ENCODE measurements at places on chromosomes 5 and 9. TPM values are rescaled to one million over a fixed set of nuclear protein-coding genes. Genes with fewer than 3 reads are reported as not detected.

The ZBTB34 gene
- polyA plus RNA-seq = 11.0 TPM

- no peak for DNase-seq
Measured at GRCh38 chr9:85892401-85892800, 48.5 kb upstream of the NAA35 start.

DNA sequence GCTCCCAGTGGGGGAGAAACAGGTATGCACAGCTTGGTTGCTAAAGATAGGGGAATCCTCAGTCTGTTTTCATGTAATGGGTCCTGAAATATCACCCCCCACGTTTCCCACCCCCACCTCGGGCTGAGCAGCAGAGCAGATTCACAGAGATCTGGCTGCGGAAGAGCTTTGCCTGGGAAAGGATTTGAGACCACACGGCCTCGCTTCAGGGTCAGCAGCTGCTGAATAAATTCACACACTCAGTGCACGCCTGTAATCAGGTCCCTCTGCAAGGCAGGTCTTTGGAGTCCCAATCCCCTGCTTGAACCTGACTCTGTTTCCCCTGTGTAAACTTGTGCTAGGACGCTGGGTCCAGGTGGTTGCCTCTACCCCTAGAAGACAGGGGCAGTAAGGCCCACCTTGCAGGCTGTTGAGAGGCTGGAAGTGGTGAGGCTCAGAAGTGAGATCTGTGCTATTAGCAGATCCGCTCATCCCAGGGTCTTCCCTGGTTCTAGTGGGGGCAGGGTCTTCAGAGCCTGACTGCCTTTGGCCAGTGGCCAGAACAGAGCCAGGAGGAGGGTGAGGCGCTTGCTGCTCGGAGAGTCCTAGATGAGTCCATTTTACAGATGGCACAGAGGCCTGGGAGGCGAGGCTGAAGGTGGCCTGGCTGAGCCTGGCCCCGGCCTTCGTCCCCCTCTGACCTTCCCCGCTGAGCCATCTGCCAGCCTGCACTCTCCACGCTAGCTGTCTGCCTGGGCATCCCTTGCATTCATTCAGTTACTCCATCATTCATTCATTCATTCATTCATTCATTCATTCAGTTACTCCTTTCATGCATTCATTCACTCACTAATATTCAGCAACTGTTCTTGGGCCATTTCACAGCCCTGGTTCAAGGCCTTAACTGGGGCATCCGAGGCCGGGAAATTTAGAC, 16.7 kb upstream of the NEURL1B start:
- no peak for DNase-seq

- DNase-seq = no peak
Measured at GRCh38 chr5:86977190-86977589, 290.5 kb upstream of the RASA1 start.

DNA sequence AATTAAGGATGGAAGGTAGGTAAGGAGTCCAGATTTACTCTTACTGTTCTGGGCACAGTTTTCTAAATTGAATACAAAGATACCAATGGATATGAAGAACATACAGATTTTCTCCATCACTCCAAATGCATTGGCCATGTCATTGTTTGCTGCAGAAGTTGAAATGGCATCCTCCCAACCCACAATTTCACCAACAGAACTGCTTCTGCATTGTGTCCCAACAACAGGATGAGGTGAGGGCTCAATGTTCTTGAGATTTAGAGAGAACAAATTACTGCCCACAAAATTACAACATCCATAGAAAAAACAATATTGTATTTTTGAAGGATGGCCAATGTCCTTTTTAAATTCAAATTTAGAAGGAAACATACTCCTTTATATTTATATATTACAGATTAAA, 88.9 kb downstream of the NUDT12 start:
- DNase-seq = no peak

The ZNG1A gene
- 63.0 TPM for polyA plus RNA-seq

The DNAJC25 gene
- polyA plus RNA-seq = 7.8 TPM

The RFESD gene
- polyA plus RNA-seq = 3.6 TPM

The WNK2 gene
- 17.2 TPM for polyA plus RNA-seq

The TSSK1B gene
- polyA plus RNA-seq = not detected

DNA sequence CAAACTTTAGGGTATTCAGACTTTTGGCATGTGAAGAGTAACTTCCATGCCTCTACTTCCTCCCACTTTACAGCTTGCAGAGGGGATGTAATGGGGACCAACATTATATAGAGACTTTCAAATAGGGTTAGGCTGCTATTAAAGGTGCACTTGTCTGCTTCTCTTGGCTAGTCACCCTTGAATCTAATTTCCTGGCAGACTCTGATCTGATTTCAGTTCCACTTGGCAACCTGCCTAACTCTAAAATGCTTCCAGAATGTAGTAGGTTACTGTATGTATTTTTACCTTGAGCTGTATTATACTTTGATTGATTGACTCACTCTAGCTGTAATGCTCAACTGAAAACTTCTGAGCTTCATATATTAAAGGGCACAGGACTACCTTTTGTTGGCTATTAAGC, 693.4 kb downstream of the KCTD16 start:
- DNase-seq = no peak

The DOK3 gene
- polyA plus RNA-seq = 9.8 TPM

- no peak for DNase-seq
Measured at GRCh38 chr5:29697785-29698414, 1495.6 kb upstream of the CDH6 start.

GRCh38 chr9:76176171-76176570, 218.1 kb downstream of the RFK start:
- peak; percentile 19 for DNase-seq

DNA sequence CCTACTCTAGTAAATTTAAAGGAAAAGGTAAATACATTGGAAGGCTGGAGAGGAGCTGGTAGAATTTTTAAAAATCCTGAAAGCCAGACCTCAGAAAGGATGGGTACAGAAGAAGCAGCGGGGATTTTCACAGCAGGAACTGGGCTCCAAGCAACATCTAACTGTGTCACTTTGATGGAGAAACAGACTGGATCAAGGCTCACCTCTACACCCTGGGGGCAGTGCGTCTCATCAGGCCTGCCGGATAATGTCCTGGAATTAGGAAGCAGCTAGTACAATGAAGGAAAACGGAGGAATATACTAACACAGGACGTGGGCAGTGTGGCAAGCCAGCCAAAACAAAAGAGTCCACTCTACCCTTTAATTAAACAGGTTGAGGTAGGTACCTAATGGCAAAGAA, 463.6 kb downstream of the TAF11L14 start:
- no peak for DNase-seq

The PARP8 gene
- 13.2 TPM for polyA plus RNA-seq

- no peak for DNase-seq
Measured at GRCh38 chr5:77066184-77066583, 20.9 kb downstream of the ZBED3 start.

DNA sequence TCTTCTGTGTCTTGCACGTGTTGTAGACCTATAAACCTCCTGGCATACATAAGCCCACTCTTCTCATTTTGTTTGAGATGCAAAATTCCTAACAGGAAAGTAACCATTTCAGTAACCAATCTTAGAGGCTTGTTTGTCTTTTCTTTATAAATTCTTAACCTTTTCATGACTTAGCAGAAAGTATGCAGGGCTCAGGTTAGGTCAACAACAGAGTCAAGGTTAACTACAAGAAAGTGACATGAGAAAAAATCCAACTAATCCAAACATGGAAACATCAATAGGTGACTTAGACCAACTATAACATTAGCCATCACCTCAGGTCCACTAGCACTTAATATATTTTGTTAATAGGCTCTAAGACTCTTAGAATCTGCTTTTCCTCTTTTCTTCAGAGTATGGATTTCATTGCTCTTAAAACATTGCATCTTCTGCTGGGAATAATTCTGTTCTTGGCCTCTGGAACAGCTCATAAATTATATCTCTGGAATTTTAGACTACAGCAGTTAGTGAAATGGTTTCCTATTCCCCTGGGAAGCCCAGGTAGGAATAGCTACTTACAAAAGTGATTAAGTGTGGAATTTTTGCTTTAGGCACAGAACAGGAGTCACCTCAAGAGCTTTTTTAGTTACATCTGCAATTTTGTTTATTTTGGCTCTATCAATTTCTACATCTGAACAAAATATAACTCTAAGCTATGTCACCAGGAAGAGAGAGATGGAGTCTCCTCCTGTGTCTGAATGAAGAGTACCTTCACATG, 155.3 kb upstream of the ANKRD55 start:
- no peak for DNase-seq

The BHMT gene
- polyA plus RNA-seq = not detected

DNA sequence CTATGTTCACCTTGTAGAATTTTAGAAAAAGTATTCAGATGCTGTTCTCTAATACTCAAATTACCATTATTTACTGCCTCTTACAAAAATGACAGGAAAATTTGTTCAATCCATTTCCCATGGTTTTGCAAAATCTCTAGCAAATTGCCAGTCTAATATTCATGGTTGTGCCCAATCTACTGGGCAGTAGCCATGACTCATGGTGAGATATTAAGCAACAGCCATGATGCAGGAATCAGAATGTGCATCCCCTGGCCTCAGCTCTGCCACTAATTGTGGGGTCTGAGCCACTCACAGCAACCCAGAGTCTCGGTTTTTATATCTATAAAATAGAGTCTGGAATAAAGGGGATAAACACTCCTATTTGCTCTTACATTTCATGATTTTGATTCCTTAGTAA, 353.6 kb downstream of the DEPDC1B start:
- DNase-seq = no peak

The FREM1 gene
- 20.2 TPM for polyA plus RNA-seq

DNA sequence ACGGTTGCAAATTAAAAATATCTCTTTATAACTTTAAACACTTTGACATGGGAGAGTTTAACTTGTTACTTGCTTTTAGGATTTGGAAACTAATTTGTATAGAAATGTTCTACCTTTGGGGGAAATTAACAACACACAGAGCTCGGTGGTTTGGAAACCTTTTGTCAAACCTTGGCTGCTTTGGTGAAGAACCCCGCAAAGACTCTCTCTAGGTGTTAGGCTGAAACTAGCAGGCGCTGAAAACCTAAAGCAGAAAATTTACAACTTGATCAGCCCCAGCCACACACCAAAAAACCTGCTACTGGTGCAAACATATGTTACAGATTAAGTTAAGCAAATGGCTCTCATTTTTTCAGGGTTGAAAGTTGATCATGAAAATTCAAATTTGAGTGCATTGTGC, 25.8 kb downstream of the NR2F1 start:
- no peak for DNase-seq

DNA sequence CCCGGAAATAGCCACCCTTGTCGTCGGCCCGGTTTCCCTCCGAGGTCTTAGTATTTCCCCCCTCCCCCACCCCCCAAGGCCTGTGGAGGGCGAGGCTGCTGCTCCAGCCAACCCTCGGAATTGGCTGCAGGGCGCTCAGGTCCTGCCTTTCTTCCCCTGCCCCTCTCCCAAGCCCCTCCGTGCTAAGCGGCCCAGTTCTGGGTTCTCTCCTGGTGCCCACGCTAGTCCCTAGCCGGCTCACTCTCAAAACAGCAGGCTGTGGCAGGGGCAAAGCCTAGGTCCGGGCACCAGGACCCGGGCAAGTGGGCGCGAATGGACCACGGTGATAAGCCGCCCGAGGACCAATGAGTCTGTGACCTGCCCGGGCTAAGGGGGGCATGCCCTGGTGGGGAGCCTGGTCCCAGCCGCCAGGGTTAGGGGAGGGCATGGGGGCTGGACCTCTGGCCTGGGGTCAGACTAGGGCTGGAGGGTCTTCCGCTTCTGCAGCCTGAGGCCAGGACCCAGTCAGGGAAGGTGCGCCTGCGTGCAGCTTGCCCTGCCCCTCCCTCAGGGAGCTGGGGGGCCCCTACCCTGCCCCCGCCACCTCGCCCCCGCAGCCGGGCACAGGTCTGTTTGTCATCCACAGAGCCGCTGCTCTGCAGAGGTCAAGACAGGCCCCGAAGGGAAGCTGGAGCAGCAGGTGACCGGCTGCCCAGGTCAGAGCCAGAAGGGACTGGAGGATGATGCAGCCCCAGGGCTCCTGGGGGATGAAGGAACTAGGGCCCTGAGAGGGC, 5.0 kb upstream of the IRX4 start:
- DNase-seq = no peak

The PNPLA7 gene
- 4.5 TPM for polyA plus RNA-seq

DNA sequence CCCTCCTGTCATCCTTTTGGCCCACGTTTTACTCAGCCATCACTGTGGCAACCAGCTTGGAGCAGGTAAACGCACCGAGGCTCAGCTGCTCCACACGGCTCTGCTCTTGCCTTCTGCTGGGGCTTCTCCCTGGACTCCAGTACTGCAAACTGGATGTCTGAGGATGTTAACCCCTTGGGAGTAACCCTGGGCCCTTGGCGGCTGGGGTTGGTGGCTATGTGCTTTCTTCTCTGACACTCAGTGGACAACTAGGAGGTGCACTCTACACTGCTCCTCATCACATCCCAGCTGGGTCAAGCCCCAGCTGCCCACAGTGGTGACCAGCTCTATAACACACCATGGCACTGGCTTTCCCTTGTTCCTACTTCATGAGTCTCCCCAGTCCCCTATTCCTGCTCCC, 12.2 kb upstream of the CYSTM1 start:
- DNase-seq = no peak

The CDC20B gene
- polyA plus RNA-seq = 0.12 TPM

The ADAMTS6 gene
- 0.63 TPM for polyA plus RNA-seq

DNA sequence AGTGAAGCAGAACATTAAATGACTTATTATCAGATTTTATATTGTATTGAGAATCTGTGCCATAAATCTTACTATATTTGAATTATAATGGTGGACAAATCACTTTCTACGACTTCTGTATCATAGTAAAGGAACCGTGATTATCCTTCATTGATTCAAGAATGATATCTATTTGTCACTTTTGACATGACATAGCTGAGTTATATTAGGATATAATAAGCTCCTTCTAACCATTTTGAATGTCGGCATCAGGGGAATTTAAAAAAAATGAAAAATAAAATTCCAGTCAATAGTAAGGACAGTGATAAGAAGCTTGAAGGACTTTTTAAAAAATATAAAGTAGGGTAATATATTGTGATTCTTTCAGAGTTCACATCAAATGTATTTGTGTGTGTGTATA, 338.9 kb upstream of the ACO1 start:
- DNase-seq = no peak

DNA sequence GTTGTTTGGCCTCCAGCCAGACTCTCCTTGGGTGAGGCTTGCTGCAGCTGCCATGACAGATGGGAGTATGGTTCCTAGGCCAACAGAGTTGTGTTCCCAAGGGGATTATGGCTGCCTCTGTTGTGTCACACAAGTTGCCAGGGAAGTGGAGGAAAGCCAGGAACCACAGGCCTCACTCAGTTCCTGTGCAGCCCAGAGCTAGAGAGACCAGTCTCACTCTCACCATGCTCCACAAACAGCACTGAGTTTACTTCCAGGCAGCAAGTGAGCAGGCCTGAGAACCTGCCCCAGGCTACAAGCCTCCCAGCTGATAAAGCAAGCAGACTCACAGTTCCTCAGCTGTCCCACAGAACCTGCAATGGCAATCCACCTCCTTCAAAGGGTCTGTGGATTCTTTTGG, 273.6 kb upstream of the TAS2R1 start:
- DNase-seq = no peak

GRCh38 chr9:109110329-109111021, 9.3 kb downstream of the TMEM245 start:
- DNase-seq = no peak

The PCDHGA9 gene
- 4.4 TPM for polyA plus RNA-seq

Data from hindlimb muscle (tissue), 1 donor.